ENCODE measurements at places on chromosomes 2 and 18.

GRCh38 chr2:44744961-44745892 lies 196.3 kb upstream of the SIX3 start:
- DNase-seq = no peak

GRCh38 chr18:76553715-76554546 lies 58.9 kb upstream of the ZNF516 start:
- no peak for DNase-seq

DNA sequence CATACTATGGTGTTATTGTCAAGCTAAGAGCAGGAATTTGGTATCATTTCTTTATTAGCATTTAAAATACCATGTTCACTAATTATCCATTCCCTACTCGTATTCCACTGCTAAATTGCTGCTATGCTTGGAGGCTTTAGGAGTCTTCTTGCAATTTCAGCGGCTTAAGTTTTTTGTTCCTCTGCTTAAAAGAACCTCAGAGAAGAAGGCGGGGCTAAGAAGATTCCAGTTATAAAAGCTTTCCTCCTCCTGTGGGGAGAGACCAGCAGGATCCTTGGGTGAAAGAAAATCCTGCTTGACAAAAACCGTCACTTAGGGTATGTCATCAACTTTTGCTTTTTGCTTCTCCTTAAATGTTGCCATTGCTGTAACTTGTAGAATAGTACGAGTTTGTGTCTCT lies at the start of gene TRPM8:
TSS of gene TRPM8 (plus strand) at position 258 of the 400 bp plus-strand sequence. CDS start 9,165 bp downstream, outside the sequence.
- DNase-seq = no peak

DNA sequence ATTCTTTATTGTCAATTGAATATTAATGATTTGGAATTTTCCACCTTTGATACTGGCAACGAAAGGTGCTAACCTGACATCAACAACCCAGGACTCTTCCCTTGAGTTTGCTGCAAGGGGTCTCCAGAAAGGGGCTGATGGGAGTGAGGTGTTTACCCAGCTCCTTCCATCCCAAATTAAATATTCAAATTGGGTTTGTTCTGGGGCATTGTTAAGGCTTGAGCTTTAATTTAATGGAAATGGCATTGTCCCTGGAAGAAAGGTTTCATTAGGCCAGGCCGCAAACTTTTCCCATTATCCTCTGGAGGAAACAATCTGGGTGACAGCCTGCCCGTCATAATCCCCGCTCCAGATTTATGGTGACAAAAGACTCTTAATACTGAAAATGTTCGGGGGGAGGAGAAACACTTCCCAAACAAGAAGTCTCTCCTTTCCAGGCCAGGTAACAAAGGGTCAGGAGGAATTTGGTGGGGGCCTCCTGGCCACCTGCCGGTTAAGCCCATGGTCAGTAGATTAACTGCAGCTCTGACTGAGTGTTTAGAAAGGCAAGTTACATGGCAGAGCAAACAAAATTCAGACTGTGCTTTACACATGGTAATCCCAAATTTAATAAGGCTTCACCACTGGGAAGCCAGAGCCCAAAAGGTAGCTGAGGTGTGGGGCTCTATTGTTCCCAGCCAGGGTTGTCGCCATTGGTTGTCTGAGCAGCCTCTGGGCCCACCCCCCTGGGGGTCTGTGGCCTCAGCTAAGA lies 151.4 kb upstream of the SIX3 start:
- DNase-seq = no peak

- DNase-seq = no peak
These were observed 1210.2 kb downstream of the DPP10 start for GRCh38 chr2:115652652-115653051.

- DNase-seq = no peak
These were observed 12.1 kb downstream of the TTL start for GRCh38 chr2:112493858-112494648.

DNA sequence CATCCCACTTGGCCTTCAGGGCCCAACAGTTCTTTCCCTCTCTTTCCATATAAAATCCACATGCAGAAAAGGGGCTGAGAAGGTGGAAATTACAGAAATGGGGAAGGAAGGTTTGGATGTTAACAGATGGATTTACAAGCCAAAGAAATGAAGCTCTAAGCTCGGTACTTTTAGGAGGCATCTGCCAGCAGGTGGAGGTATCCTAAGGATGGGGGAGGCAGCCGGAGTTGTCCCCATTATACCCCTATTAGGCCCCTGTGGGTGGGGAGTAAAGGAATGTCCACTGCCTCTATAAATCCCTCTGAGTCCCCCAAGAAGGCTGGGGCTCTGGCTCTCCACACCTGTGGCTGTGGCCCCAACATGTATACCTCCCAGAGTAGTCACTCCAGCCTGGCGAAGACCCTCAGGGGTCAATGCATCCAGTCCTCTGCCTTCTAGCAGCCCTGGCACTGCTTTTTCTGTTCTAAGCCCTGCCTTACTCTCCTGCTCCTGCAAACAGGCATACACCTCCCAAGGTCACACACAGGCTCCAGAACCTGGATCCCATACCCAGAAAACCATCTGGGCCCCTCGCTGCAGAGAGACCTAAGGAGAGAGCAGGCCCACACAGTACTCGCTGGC lies 1.2 kb downstream of the FBXO41 start:
- no peak for DNase-seq

DNA sequence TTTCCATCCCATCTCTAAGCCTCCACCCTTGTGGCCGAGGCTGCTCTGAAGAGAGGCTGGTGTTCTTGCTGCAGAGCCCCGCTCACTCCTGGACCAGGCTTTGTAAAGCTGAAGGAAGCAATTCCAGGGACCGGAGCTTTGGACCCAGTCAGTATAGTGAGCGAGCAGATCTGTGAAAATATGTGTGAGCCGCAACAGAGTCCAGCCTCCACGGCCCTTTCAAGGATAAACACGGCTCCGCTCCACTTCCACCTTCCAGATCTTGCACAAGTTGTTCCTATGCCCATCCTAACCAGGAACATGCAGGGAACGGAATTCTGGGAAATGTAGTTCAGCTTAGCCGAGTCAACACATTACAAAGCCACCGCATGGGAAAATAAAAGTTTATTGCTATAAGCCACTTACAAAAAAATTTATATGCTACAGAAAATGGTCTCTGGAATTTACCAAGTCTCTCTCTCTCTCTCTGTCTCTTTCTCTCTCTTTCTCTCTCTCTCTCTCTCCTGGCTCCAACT lies 151.7 kb upstream of the ZNF521 start:
- DNase-seq = peak; percentile 67

GRCh38 chr18:21316296-21316695 lies 74.3 kb downstream of the GREB1L start:
- no peak for DNase-seq
